ENCODE measurements at places on chromosomes 13 and 19.

GRCh38 chr13:113654591-113655345 is 3.2 kb downstream of the ATP4B start:
- no peak for DNase-seq

GRCh38 chr13:107070792-107071191 is 502.9 kb upstream of the ARGLU1 start:
- DNase-seq = no peak

DNA sequence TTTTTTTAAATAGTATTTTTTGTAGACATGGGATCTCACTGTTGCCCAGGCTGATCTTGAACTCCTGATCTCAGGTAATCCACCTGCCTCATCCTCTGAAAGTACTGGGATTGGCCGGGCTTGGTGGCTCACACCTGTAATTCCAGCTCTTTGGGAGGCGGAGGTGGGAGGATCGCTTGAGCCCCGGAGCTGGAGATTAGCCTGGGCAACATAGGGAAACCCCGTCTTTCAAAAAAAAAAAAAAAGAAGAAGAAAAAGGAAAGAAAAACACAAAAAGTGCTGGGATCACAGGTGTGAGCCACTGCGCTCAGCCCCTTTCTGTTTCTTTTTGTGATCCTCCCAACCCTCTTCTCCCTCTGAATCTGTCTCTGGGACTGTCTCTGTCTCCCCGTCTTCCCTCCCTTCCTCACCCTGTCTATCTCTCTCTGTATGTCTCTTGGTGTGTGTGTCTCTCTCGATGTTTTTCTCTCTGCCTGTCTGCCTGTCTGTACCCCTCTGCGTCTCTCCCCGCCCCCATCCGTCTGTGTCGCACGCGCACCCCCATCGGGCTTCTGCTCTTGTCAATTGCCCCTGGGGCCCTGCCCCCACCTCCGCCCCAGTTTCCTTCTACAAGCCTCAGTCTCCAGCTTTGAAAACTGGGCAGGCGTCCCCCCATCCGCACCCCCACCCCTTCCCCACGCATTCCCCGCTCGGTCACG is 540 bp upstream of the ZFP36 start:
- no peak for DNase-seq

- DNase-seq = no peak
Measured at GRCh38 chr13:40230833-40231266, 435.6 kb downstream of the FOXO1 start.

- DNase-seq = no peak
Measured at GRCh38 chr13:89828506-89828905, 1519.0 kb upstream of the MIR17HG start.

DNA sequence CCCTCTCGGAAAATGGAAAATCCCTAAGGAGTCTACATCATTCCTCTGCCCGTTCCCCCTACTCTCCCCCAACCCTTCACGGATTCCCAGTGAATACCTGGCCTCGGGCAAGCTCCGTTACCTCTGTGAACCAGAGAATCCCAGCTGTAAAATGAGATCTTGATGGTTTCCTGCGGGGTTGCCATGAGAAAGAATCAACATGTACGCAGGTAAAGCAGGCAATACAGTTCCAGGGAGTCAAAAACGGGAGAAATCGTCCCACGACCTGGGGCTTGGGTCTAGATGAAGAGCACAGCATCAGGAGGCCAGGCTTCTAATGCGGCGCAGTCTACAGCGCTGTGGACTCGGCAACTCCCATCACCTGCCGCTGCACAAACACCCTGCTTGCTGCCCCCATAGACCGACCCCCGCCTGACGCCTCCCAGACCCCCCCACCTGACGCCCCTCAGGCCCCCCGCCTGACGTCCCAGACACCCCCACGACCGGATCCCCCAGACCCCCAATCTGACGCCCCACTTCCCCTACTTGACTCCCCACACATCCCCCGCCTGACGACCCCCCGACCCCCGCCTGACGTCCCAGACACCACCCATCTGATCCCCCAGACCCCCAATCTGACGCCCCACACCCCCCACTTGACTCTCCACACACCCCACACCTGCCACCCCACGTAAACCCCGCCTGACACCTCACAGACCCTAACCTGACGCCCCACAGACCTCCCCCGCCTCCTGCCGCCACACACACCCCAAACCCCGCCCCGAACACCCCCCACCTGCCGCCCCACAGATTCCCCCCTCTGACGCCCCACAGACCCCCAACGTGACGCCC is 680 bp downstream of the LIG4 start:
- no peak for DNase-seq

- DNase-seq = no peak
Measured at GRCh38 chr19:13681509-13681908, 82.8 kb upstream of the MRI1 start.

DNA sequence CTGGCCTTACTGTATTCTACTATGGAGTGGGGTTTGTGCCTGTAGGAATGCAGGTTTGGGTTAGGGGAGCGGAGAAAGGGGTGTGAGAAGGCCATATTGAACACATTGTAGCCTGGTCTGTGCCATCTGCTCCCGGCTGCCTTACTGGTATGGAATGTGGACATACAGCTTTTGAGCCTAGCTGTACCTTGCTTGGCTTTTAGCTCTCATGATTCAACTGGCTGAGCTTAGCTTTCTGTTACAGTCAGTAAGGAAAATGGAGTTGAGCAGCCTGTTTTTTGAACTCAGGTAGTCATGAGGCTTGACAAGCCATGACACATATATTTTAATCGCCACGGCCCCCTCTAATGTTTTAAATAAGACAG is 41.6 kb downstream of the ARHGAP35 start:
- no peak for DNase-seq
